MM.1S (cell line): ENCODE measurements at places on chromosomes 11 and 22.

GRCh38 chr11:128717516-128717915 is 23.6 kb downstream of the FLI1 start:
- no peak for DNase-seq

- DNase-seq, result peak; percentile 65
Observed at GRCh38 chr11:59802639-59803176, 7.9 kb downstream of the MRPL16 start.

GRCh38 chr22:46262449-46263215 is 511 bp downstream of the PKDREJ start:
- DNase-seq, result no peak

DNA sequence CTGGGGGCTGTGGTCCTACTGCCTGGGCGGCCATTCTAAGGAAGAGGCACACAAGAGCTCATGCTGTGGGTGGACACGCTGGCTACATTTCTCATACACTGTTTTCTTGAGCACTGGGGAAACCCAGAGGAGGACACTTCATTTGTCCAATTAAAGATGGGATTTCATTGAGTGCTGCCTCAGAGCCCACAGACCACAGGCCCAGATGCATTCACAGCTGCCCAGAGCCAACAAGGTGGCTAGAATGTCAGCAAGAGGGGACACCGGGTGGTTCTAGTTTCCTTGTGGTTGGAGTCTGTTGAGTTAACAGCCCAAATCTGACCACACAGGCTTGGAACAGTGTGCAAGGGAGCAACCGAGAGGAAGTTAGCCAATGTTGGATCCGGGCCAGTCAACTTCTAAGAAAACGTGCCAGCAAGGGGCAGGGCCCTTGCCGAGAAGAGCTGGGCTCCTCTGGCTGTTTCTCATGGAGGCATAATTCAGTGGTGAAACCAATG is 35.0 kb upstream of the SORL1 start:
- DNase-seq, result no peak

DNA sequence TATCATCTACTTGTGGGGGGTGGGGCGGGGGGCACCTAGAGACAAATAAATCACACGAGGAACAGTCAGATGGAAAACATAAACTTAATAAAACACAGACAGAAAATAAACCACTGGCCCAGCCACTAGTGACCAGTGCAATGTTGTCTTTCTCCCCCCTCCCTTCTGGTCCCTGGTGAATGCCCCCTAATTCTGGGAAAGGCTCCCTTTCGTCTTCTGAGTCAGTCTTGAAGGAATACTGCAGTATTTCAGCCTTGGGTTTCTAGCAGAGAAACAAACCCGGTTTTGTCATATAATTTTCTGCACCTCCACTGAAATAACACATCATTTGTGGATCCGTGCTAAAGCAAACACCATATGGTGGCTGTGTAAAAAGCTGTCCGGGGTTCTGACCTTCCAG is 101.7 kb downstream of the ABTB2 start:
- DNase-seq, result no peak

DNA sequence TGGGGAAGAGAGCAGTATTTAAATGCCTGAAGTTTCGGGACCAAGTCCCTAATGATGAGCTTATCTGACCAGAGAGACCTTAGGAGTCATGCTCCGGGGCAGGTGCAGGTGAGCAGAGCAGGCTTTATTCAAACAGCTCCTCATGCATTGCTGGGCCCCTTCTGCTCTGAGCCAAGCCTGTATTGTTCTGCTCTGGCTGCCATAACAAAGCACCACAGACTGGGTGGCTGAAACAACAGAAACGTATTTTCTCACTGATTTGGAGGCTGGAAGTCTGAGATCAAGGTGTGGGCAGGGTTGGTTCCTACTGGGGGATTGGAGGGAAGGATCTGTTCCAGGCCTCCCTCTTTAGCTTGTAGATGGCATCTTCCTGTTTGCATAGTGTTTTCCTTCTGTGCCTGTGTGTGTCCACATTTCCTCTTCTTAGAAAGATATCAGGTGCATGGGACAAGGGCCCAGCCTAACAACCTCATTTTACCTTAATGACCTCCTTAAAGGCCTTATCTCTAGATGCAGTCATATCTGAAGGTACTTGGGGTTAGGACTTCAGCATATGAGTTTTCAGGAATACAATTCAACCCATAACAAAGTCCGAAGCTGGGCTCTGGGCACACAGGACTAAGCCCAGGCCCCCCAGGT is 97.1 kb upstream of the PARVA start:
- DNase-seq, result no peak

- DNase-seq, result peak; percentile 53
Observed at GRCh38 chr11:119248750-119249670, 42.9 kb downstream of the CBL start.

DNA sequence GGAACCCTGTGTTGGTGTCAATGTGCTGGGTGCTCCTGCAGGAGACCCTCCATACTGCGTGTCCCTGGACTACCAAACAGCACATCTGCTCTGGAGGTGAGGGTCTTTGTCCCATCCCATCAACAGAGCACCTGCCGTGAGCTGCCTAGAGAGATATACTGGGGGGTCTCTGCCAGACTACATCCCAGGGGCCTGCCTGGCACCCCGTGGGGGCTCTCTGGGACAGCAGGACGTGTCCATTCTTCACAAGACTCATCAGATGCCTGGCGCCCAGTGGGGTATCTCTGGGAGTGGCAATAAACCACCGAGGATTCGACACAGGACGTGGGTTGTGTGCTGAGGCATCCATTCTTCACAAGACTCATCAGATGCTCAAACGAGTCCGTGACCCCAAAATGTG is 42.7 kb downstream of the SHANK2 start:
- no peak for DNase-seq

DNA sequence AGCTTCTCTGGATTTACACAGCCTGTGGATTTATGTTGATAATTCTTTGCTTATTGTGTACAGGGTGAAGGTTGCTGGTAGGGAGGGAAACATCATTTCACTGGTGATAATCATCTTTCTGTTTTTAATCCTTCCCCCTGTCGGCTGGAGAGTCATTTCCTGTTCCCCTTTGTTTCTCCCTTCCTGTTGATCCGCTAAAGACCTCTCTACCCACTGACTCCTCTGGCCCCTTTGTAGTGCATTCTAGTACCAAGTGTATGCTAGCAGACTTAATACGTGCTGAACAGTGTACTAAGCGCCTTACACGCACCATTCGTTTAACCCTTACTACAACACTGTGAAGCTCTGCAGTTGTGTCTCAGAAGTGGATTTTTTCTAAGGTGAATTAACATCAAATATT is 19.0 kb upstream of the OR9Q1 start:
- DNase-seq, result no peak

GRCh38 chr22:22403771-22404170 is 104.8 kb downstream of the ZNF280B start:
- DNase-seq, result no peak

- no peak for DNase-seq
Observed at GRCh38 chr11:17605651-17606122, 58.6 kb downstream of the OTOG start.

DNA sequence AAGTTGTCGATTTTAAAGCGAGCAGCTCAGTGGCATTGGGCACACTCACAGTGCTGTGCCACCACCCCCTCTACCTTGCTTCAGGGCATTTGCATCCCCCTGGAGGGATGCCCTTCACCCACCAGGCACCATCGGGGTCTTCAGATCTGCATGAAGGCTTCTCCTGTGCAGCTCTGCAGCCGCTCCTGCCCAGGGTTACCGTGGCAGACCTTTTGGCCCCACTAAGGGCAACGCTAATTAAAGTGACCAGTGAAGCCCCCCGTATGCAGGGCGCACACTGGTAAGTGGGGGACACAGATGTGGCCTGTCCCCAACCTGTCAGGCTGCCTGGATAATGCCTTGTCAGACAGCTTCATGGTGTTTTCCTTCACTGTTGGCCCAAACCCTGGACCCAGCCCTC is 1117.7 kb downstream of the BRD1 start:
- no peak for DNase-seq

DNA sequence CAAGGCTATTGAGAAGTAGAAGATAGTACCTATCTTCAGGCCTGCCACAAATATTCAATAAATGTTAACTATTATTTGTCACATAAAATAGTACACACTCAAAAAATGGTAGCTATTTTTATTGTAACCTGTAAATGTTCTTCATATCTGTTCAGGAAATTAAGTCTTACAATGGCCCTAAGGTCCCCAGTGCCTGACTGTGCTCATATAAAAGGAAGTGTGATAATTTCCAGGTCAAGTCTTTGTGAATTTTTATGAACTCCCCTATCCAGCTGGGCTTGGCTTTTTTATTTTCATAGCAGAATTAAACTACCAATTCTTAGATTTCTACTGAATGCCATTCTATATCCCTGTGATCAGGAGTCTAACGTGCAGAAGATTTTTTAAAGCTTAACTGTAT is 284.2 kb upstream of the PITPNB start:
- DNase-seq, result no peak

DNA sequence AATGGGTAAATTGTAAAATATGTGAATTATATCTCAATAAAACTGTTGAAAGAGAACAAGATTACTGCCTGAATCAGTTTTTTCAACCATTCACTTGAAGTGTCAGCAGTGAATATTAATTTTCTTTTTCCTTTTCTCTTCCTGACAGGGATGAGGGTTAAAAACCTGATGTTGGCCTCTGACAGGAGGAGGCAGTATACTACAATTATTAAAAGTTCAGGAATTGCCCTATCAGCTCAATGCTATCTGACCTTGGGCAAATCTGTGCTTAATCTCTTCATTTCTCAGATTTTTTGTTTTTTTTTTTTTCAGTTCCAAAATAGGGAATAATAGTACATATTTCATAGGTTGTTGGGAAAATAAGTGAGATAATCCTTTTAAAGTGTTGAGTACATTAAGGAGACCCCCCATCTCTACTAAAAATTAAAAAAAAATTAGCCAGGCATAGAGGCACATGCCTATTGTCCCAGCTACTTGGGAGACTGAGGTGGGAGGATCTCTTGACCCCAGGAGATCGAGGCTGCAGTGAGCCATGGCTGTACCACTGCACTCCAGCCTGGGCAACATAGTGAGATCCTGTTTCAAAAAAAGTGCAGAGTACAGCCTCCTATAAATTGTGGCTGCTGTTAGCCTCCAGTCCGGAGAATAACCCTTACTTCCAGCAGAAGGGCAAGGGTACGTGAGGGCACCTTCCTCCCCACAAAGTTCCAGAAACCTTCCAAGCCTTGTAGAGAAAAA is 48.8 kb downstream of the TRIM44 start:
- no peak for DNase-seq

DNA sequence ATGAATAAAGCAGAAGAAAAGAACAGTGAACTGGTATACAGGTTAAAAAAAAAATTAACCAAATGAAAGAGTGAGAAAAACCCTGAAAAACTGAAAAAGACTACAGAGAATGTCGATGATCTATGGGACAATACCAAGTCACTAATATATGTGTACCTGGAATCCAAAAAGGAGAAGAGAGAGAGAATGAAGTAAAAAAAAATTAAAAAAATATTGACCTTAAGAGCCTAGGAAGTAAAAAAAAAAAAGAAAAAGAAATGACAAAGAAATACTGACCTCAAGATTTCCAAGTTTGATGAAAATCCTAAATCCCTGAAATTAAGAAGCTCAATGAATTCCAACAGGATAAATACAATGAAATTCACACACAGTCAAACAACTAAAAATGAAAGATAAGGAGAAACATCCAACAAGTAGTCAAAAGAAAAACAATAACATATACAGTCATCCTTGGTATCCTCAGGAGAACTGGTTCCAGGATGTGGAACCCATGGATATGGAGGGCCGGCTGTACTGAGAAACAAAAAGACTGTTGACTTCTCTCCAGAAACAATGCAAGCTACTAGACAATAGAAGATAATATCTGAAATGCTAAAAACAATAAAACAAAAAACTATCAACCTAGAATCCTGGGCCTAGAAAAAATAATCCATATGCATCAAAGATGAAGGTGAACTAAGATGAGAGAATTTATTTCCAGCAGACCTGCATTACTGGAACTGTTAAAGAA is 33.5 kb upstream of the SERPIND1 start:
- DNase-seq, result no peak

DNA sequence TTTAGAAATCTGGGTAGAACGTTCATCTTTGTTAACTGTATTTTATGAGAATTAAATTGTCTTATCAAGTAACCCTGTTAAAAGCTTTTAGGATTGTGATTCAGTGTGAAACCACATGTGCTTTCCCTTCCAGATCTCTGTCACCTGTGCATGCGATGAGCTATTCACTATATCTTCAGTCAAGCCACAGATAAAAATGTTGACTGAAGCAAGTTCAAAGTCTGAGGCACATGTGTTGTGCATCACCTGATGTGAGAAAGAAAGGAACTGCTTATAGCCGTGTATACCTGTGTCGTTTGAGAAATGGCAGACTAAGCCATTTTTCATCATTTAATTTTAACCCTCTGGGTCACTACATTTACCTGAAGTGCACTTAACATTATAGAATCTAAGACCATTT is 1088.9 kb upstream of the TENM4 start:
- peak; percentile 89 for DNase-seq

DNA sequence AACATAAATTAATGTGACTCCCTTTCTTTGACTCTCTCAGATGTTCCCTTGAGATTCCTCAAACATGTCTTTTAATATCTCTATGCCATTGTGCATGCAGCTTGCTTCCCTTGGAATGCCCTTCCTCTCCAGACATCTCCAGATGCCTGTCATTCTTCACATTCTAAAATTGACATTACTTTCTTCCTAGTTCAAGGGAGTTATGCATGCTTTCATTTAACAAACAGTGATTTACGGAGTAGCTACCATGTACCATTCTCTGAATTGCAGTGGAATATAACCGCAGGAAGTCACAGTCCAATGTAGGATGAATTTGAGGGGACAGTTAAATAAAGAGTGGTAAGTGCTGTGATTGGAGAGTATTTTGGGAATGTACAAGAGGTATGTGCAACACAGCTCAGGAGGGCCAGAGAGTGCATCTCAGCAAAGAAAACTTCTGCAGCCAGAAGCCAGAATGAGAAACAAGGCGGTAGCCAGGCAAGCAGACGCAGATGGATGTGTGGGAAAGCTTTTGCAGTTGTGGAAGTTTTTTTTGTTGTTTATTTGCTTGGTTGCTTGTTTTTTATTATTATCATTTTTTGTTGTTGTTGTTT is 18.7 kb downstream of the MMP10 start:
- no peak for DNase-seq

- no peak for DNase-seq
Observed at GRCh38 chr11:97269527-97269926, 879.7 kb downstream of the JRKL start.

GRCh38 chr11:67483831-67484665 is 1.2 kb downstream of the AIP start:
- DNase-seq, result no peak

- DNase-seq, result peak; percentile 47
Observed at GRCh38 chr11:61747192-61747966, 5.1 kb upstream of the MYRF start.

GRCh38 chr11:121095561-121095960 is 5.5 kb upstream of the TECTA start:
- DNase-seq, result no peak

DNA sequence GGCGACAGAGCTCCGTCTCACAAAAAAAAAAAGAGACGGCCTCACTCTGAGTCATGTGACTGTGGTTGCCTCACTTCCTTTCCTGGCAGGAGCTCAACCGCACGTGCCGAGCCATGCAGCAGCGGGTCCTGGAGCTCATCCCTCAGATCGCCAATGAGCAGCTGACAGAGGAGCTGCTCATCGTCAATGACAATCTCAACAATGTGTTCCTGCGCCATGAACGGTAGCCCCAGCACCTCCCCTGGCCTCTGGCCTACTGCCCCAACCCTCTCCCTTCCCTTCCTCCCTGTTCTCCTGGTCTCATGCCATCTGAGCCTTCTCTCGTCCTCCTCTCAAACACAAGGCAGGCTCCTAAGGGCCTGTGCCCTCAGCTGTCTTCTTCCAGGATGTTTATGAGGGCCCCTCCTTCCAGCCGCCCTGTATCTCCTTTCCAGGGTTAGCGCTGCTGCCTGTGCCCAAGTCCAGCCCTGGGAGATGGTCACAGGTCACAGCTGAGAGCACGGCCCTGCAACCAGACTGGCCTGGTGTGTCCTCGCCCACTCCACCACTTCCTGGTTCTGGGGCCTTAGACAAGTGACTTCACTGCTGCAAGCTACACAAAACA is 30.7 kb downstream of the TOM1 start:
- DNase-seq, result no peak
